ENCODE measurements at places on chromosomes 1 and 21.

GRCh38 chr1:21705303-21705980 is 36.3 kb upstream of the RAP1GAP start:
- no peak for DNase-seq

GRCh38 chr1:53321776-53322602 is 5.9 kb downstream of the LRP8 start:
- no peak for DNase-seq

- no peak for DNase-seq
Measured at GRCh38 chr1:186519982-186520381, 59.1 kb upstream of the PDC start.

GRCh38 chr1:78304761-78305160 is 186.0 kb upstream of the PTGFR start:
- DNase-seq = no peak

- DNase-seq = no peak
Measured at GRCh38 chr1:8218351-8219092, 99.4 kb upstream of the SLC45A1 start.

GRCh38 chr1:39639305-39640130 is at the start of gene HEYL:
Gene HEYL, minus strand, starts transcription at chr1:39639643. Its CDS starts 18 bp downstream, at chr1:39639625.
- no peak for DNase-seq

GRCh38 chr1:210254298-210254697 is 21.7 kb downstream of the SERTAD4 start:
- DNase-seq = no peak

DNA sequence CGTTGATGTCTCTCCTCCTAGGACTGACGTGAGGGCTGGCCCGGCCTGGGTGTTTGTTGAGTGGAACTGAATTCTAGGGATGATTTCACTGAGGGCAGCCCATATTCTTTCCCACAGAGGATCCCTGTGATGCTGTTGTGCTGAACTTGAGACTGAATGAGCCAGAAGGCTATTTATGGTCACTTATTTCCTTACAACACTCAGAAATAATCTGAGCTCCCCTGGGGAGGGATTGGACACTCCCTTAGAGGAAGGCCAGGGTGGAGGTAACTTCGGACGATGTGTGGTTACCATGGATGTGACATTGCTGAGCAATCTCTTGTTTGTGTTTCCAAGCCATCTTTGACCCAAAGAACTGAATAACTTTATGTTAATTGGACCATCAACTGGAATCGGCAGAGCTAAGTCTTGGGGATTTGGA is 5.1 kb upstream of the TMCO4 start:
- no peak for DNase-seq

DNA sequence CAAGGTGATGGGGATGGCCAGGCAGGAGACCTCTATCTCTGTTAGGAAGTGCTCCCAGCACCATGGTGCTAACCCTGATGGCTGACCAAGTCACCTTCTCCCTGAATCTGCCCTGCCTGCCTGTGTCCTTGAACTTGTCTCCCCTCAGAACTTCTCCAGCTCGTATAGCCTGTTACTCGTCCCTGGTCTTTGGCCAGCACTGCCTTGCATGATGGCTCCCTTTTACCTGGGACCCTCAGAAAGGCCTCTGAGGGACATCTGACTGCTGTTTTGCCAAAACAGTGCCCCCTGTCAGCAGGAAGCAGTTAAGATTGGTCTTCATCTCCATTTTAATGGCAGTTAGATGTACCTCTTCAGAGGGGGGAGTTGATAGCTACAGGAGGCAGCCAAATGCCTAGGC is 148.3 kb downstream of the RHOU start:
- DNase-seq = no peak

DNA sequence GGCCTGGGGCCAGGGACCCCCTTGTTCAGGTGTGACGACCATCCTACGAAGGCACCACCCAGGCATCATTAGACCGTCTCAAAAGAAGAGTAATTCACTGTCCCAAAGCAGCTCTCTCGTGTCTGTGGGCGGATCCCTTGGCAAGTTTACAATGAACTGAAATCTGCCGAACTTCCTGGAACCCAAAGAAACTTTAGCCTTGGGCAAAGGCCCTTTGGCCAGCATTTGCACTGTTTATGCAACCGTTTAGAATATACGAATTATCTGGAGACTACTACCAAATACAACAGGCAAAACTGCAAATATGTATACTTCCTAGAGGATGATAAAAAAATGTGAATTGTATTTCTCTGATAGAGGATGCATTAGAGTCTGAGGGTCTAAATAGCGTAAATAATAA is 1.4 kb upstream of the SOD1 start:
- no peak for DNase-seq

GRCh38 chr1:208177656-208178055 is 66.5 kb downstream of the PLXNA2 start:
- no peak for DNase-seq
